GM12878 (cell line): ENCODE measurements at places on chromosomes 6 and 20.

DNA sequence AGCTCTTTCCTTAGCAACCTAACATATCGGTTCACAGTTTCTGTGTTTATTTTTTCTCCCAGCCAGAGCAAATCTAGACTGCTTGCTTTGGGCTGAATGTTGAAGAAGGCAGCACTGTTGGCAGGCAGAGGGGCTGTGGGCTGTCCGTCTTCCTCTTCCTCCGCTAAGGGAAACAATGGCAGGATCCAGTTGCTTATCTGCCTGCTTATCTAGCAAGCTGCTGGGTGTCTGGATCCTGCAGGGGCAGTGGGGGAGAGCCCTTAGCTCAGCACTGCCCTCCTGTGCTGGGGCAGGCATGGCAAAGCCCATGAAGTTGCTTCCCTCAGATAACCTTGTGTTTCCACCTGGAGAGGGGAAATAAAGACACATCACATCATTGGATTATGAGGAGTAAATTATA lies 92.7 kb upstream of the CD93 start:
- DNase-seq, result no peak

DNA sequence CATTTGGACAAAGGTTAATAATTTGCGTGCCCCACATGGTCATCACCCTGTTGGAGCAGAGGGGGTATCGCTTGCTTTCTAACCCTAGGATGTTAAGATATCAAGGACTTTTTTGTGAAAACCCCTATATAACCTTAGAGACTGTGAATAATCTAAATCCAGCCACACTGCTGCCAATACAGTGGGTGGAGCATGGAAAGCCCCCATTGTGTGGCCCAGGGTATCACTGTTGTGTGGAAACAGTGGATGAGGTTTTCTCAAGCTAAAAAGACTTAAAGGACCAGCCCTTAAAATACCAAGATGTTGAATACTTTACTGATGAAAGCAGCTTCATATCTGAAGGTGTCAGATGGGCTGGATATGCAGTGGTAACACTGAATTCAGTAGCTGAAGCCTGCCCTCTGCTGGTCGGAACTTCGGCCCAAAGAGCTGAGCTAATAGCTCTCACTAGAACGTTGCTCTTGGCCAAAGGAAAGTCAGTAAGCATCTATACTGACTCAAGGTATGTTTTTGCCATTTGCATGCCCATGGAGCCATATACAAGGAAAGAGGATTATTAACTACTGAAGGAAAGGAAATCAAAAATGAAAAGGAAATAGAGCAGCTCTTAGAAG lies 695.2 kb downstream of the PHF3 start:
- DNase-seq, result peak; percentile 11

- peak; percentile 57 for DNase-seq
Measured at GRCh38 chr6:132872923-132873322, 58.6 kb downstream of the RPS12 start.

DNA sequence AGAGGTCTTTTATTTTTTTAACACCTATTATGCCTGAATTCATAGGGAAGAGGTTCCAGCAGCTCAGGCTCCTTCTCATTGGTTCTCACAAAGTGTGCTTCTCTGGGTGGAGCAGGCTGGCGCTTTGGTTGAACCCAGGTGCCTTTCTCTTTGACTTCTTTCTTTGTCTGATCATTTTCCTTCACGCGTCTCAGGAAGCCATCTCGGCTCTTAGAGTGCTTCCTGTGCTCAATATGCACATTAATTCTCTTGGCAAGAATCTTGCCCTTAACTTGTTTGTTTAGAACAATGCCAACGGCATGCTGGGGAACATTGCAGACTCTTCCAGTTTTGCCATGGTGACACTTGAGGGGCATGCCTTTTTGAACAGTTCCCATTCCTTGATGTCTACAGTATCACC lies 44.2 kb upstream of the RNF24 start:
- no peak for DNase-seq
